ENCODE measurements at places on chromosomes 3 and 15. TPM values are rescaled to one million over a fixed set of nuclear protein-coding genes. Genes with fewer than 3 reads are reported as not detected.

The TSPAN3 gene
- polyA plus RNA-seq = 483 TPM

The C3orf49 gene
- 1.2 TPM for polyA plus RNA-seq

The NRROS gene
- 3.4 TPM for polyA plus RNA-seq

The RHOV gene
- polyA plus RNA-seq = 1.6 TPM

The GABRR3 gene
- polyA plus RNA-seq = not detected

The SHF gene
- 20.6 TPM for polyA plus RNA-seq

The RBP2 gene
- polyA plus RNA-seq = 0.44 TPM

The LTK gene
- polyA plus RNA-seq = 3.1 TPM

The LSG1 gene
- 50.8 TPM for polyA plus RNA-seq

The ARHGAP11A gene
- polyA plus RNA-seq = 31.3 TPM

Data from left renal cortex interstitium (tissue), 4 donors.